ENCODE measurements at places on chromosomes 11 and 22.

DNA sequence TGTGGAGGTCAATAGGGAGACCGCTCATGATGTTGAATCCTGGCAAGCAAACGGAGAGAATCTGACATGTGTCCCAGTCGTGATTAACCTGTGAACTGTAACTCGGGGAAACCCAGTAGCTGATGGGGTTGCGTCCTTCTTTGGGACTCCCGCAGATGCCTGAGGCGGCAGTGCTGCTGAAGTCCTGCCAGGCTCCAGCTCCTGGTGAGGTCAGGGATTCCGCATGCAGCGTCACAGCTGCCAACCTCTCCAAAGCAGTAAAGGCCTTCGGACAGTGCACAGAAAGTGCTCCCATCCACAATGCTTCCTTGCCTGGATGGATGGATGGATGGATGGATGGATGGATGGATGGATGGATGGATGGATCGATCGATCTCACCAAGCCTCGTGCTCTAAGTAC lies 13.5 kb downstream of the KCNQ1 start:
- DNase-seq = no peak

DNA sequence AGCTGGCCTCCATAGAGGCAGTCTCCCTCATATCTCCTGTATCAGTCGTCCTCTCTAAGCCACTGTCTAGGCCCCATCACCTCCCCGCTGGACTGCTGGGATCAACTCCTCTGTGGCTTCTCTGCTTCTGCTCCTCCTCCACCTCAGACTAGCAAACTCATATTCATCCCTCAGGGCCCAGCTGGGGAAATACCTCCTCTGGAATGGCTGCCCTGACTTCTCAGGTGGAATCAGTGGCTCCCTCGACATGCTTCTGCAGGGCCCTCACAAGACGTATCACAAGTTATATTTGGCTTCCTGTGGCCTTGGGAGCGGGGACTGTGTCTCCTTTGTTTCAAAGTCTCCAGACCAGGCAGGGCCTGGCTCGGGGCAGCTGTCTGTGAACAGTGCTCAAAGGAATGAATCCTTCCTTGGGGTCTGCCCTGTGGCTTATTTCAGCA lies 10.0 kb downstream of the SLC29A2 start:
- DNase-seq = no peak

DNA sequence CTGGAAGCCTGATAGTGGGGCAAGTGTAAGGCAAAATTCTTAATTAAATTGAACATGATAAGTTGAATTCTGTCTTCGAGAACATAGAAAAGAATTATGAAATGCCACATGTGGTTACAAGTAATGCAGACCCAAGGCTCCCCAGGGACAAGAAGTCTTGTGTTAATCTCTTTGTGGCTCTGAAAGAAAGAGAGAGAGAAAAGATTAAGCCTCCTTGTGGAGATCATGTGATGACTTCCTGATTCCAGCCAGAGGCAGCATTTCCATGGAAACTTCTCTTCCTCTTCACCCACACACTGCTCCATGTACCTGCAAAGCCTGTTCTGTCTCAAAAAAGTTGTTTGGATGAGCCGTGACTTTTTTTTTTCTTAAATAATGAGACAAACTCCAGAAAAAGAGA lies 1.9 kb upstream of the TYR start:
- no peak for DNase-seq

DNA sequence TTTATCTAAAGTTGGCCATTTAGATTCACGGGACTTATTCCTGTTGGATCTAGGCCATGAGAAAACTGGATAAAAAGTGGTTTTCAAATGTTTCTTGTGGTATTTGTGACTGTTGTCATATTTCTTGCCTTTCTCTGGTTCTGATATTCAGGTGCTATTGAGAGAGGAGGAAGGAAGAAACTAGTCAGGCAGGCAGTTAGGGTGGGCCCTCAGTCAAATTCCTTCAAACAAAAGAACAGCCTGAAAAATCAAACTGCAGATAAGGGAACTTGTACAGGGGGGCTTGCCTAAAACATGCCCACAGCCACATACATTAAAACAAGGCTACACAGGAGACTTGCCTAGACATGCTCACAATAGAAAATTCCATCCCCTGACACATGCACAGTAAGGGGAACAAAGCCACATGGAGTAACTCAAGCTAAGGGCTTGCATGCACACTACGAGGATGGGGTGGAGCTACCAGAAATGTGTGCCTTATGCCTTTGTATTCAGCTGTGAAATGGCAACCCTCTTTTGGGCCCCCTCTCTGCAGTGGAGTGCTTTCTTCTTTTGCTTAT lies 18.2 kb downstream of the NCR3LG1 start:
- DNase-seq = no peak

- no peak for DNase-seq
Measured at GRCh38 chr22:39325392-39325932, 6.0 kb upstream of the RPL3 start.

GRCh38 chr22:39175353-39176142 lies 23.1 kb upstream of the CBX7 start:
- no peak for DNase-seq

GRCh38 chr11:11025087-11025486 lies 167.2 kb upstream of the ZBED5 start:
- no peak for DNase-seq

DNA sequence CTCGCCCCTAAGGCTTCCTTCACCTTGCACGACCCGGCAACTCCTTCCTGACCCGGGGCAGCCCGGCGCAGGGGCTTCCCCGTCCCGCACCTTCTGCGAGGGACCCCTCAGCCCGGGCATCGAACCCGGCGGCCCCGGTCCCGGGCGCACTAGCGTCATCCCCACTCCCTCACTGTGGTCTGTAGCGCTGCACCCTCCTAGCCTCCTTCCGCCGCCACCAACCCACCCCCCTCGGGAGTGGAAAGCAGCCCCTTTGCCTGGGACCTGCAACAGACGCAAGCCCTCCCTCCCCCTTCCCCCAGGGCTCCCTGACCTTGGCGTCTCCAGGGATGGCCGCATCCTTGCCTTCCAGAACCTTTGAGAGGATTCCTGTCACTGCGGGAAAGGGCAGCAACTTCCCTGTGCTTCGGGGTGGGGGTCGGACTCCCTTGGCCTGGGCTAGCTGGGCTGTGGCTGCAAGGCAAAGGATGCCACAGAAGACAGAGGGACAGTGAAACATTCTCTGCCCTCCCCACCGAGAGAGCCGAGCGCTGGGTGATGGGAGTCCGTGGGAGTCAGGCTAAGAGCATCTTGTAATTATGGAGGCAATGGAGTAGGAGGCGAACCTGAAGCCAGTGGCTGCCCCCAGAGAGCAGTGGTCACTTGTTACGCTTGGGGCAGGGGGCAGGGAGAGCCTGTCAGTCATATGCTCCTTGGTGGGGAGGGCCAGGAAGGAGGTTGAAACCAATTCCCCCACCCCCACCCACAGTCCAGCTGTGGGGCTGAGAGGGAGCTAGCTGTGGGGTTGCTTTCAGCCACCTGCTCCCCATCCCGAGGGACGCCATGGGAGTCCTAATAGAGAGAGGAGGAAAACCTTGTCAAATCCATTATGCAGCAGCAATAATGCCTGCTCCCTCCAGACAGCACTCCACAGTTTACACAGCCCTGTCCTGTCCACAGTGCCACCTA lies 920 bp downstream of the TMEM132A start:
- peak; percentile 47 for DNase-seq

DNA sequence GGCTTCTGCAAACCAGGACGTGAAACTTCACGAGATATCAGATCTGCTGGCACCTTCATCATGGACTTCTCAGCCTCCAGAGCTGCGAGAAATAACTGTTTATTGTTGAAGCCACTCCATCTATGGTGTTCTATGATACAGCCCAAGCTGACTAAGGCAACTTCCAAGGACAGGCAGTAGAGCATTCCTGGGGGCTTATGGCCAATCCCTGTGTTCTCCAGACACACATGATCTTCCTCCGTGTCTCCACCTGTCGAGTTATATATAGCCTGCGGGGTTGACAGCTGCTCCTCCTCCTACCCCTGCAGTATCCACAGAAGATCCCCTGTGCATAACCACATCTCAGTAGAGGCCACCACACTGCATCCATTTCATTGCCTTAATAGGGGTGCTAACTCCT lies 11.0 kb downstream of the TP53AIP1 start:
- DNase-seq = no peak

DNA sequence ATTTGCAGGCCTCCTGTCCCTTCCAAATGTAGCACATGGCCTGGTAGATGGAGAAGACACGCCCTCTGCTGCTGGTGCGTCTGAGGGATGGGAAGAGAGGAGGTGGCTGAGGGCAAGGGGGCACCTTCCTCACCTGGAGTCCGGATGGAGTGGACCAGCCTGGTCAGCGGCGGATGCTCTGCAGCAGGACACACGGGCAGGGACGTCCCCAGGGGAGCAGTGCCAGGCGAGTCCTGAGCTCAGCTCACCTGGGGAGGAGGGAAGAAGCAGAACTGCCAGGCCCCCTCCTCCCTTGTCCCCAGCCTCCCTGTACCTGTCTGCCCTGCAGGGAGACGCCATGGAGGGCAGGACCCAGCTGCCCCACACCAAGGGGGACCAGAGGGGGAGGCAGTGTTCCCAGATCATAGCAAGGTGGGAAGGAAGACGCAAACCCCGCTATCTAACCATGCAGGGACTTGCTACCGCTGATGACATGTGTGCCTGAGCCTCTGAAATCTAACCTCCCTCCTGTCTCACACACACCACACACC lies 1495.9 kb downstream of the BRD1 start:
- no peak for DNase-seq

- DNase-seq = no peak
Measured at GRCh38 chr11:115506954-115507675, 2.9 kb upstream of the CADM1 start.

DNA sequence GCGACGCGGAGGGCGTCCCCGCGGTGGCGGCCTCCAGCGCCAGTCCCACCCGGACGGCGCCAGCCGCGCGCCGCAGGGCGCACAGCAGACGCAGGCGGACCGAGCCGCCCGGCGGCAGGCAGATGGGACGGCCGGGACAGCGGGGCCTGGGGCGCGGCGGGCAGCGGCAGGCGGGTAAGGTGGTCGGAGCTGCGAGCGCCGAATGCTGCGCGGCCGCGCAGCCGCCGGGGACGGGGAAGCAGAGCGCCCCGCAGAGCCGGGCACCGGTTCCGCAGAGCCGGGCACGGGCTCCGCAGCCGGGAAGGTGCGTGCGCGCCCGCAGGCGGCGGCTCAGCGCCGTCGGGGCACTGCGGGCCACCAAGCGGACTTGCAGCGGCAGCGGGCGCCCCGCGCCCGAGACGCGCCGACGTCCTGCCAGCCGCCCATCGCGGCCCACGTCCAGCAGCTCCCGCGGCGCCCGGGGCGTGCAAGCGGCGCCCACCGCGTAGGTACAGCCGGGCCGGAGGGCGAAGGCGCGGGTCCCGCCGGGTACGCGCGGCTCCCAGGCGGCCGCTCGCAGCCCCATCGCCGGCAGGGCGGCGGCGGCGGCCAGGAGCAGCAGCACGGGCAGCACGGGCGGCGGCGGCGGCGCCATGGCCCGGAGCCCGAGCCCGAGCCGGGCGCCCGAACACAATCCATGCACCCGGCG lies 739 bp downstream of the CELSR1 start:
- DNase-seq = no peak

DNA sequence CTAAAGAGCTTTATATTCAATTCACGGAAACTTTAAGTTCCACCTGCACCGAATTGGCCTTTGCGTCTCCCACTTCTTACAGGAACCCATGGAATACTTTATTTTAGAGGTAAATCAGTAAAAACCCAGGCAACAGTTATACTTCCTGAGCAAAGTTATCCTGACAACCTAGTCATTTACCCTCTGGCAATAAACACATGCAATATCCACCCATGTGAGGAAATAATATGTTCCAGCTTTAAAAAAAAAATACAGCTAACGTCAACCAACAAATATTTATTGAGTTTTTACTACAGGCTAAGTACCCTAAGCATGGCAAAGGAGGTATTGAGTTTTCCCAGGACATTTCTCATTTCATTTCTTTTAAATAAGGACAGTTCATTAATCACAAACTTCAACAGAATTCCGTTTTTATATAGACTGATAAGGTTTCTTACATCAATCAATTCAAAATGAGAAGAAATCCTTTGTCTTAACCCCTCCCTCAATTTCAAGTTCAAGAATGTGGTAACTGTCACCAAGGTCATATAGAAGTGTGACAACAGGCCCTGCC lies 38.3 kb upstream of the CCDC34 start:
- no peak for DNase-seq

DNA sequence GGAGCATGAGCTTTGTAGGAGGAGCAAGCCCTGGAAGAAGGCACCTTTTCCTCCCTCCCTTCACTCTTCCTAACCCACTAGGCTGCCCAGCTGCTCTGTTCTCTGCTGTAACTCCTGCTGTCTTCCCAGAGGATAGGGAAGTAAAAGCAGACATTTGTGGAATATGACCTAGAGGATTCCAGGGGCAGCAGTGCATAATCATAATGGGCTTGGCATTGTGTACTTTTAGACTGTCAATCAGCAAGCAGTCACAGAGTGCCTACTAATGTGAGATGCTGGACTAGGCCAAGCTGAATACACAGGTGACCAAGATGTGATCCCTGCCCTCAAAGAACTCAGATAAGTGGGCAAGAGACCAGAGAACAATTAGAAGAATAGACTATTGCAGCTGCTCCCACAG lies 133.0 kb downstream of the NAV2 start:
- no peak for DNase-seq

- DNase-seq = no peak
Measured at GRCh38 chr11:72209101-72209500, 7.5 kb upstream of the FOLR2 start.

DNA sequence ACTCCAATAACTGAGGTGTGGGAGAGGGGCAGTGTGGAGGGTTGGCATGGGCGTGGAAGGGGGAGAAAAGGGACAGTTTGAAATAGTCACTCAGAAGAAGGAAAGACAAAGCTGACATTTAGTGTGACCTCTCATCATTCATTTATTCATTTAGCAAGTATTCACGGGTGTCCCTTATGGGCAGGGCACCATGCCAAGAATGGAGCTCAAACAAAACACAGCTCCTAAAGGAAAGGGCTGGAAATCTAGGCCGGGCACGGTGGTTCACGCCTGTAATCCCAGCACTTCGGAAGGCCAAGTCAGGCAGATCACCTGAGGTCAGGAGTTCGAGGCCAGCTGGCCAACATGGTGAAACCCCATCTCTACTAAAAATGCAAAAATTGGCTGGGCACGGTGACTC lies 19.4 kb upstream of the DGKZ start:
- DNase-seq = no peak

- no peak for DNase-seq
Measured at GRCh38 chr22:37972527-37972926, 11.8 kb downstream of the SOX10 start.

DNA sequence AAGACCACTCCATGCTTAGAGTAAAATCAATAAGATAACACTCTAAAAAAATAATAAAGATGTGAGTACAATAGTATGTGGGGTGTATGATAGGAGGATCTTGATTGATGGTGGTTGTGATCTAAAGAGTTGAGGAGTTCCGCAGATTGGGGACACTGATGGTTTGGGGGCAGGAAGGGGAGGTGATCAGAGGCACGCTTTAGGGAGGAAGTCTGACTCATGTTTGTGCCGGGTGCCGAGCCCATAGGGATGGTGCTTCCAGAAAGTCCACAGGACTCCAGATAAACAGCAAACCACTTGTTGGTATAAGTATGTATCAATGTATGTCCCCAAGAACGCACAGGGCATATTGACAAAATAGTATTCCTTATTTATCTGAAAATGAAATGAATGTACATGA lies 27.5 kb downstream of the LINC01488 start:
- no peak for DNase-seq
